ENCODE measurements at places on chromosomes 1 and 21.
A peak's percentile ranks its signal among the peaks of the same experiment; 100 is the strongest.

DNA sequence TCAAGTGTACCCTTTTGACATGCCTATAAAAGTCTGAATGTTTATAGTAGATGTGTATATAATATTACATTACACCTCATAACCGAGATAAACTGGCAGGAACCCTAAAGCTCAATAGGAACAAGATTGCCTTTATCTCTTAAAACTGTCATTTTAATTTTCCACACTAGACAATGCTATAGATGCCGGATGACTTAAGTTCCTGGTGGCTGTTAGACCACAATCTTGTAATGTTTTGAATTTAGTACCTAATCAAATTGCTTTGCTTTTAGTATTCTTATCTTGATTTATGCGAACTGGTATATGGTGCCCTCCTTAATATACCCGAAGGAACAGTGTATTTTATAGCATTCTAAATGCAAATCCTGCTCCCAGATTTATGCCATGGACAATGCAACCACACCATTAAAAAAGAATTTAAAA is 1397.0 kb upstream of the ADGRL4 start:
- no peak for DNase-seq

DNA sequence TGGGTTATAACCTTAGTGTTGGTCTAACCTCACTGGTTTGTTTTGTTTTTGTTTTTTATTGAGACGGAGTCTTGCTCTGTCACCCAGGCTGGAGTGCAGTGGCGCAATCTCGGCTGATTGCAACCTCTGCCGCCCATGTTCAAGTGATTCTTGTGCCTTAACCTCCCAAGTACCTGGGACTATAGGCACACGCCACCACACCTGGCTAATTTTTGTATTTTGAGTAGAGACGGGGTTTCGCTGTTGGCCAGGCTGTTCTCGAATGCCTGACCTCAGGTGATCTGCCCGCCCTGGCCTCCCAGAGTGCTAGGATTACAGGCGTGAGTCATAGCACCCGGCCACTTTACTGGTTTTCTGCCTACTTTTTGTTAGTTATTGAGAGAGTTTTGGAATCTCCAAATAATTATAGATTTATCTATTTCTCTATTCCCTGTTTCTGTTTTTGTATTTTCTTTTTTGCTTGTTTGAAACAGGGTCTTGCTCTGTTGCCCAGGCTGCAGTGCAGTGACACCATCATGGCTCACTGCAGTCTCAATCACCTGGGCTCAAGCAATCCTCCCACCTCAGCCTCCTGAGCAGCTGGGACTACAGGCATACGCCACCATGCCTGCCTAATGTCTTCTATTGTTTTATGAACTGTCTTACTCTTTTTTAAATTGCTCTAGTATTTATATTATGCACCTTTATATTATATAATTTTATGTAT is 21.4 kb downstream of the SMG7 start:
- DNase-seq, result no peak

- no peak for DNase-seq
These were observed 84.7 kb downstream of the NDUFS5 start for GRCh38 chr1:39110882-39111281.

GRCh38 chr1:10730985-10731384 is 65.5 kb downstream of the CASZ1 start:
- no peak for DNase-seq

DNA sequence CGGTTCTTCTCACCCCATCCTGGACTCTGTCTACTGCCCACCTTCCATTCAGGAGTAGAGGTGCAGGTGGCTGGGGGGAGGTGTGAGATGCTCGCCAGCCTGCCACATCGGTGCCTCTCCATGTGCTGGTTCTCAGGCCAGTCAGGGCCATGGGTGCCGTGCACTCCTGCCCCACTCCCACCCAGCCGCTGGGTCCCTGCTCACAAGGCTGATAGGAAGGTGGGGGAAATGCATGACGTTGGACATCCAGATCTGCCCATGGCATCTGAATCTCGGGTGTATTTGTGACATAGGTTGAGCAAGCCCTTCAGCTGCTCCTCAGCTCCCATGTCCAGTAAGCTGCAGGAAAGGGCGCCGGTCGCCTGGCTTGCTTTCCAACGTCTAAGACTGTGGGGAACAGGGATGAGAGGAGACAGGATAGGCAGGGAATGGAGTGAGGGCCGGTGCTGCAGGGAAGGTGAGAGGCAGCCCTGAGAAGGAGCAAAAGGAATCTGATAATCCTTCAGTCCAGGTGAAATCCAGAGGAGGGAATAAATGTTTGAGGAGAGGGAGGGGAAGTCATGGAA is 11.8 kb downstream of the S100A7A start:
- DNase-seq, result no peak

DNA sequence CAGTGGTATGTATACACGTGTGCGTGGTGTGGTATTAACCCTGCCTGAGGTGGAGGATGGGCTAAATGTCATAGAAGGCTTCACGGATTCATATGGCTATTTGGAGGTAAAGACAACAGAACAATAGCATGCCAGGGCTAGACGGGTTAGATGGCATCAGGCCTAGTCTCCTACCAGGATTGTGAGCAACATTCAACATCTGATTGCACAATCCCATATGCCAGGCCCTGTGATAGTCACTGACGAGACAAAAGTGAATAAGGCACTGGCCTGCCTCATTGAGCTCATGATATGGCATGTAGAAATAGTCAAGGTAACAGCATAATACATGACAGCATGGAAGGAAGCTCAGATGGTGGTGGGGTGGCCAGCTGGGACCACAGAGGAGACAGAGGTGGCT is 167.1 kb upstream of the BEND5 start:
- no peak for DNase-seq

DNA sequence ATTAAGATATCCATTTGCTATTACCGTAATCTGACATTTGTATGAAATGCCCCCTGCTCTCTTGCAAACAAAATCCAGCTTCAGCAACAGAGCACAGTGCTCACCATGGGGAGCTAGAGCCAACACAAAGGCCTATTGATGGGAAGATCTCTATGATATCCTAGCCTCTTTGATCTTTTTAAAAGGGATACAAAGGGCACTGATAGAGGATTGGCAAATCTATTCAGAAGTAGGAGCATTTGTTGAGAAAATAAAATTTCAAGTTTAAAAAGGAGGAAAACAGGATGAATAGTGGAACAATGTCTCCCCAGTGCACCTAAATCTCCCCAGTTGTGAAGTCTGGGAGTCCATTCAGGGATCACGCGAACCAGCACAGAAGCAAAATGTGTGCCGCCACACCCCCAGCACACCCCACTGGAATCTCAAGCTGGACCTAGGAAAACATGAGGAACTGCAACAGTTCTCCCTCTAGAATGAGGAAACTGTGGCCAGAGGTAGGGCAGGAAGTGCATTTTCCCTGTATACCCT is 32.2 kb downstream of the MRAP start:
- DNase-seq, result no peak

DNA sequence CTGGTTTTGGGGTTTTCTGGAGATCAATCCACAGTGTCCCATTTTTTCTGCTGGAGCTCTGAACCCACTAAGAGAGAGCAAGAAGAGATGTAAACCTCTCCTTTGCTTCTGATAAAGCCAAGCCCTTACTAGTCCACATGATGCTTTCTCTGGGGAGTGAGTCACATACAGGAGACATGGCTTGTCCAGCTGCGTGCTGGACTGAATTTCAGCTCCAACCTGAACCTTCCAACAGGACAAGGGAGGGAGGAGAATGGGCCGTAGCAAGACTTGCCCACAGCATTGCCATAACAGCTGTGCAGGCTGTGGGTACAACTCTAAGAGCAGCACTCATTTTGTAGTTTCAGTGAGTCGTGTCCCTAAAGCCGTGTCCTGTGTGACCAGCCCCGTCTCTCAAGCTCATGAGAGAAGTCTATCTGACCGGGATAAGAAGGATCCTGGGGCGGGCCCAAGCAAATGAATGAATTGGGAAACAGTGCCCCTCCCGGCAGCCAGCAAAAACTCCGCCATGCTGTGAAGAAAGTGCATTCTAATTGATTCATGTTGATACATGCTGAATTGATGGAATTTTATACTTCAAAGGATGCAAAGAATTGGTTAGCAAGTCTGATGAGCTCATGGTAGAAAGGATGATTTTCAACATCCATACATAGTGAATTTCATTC is 195.2 kb downstream of the GABPA start:
- no peak for DNase-seq

DNA sequence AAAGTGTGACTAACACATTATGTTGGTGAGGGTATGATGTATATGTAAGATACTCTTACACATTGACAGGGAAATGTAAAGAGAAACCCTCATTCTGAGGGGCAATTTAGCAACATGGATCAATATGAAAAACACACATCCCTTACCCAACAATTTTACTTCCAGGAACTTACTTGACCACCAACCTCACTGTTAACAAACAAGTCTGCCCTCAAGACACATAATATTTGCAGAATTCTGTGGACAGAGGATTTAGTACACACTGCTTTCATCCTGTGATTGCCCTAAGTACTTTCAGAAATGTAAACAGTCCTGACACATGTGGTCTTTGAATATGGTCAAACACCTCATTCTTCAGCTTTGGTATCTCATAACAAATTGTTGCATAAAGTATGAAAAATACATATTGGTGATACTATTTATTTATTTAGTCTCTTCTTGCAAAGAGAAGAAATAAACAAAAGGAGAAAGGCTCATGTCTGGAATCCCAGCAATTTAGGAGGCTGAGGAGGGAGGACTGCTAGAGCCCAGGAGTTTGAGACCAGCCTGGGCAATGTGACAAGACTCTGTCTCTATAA is 6.9 kb downstream of the USP48 start:
- DNase-seq, result no peak

DNA sequence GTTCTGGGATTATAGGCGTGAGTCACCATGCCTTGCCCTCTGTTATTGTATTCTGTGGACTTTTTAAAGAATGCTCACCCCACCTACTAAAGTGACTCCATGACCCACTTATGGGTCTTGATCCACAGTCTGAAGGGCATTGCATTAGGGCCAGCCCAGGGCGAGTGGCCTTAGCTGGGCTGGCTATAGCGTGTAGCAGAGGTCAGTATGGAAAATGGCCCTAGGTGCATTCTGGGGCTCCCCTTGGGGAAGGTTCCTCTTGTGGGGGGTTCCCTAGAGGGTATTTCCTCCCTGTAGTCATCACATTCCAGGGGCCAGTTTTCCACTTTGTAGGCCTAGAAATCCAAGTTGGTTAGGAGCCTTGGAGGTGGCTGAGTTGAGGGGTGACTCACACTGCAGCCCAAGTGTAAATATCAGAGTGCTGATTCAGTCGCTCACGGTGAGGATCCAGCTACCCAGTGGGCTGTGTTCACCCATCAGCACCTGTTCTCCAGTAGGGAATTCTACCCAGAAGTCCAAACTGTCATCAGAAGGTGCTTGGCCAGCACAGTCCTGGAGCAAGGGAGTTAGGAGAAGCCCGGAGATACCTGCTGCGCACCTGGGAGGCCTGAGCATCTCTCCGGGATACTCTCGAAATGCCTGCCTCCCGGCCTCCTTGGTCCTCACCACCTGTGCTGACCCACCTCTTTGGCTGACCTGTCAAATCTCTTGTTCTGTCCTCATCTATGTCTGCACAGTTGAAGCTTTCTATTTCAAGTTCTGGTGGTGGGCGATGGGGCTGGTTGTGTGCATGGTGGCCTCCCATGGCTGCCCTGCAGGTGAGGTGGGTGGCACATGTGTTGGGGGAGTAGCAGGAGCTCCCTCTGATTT is 52.2 kb downstream of the NENF start:
- DNase-seq, result no peak

DNA sequence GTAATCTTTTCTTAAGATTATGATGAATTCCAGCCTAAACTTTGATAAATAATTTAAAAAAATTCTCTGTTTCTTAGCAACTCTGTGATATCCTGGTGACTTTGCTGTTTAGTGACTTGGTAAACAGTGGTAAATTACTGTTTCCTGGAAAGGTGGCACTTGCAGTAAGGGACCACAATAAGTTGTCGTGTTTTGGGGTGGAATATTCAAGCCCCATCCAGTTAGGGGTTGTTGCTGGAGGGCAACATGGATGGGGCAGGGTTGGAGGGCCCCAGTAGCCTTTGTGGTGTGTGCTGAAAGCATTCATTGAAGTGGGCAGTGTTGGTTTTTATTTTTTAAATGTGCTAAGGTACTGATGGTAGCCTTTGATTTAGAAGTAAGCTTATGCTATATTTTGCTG is 30.3 kb downstream of the PRDM2 start:
- no peak for DNase-seq

GRCh38 chr1:230016159-230016558 is 50.9 kb upstream of the GALNT2 start:
- no peak for DNase-seq

GRCh38 chr1:68173936-68174737 is 58.2 kb downstream of the WLS start:
- peak; percentile 43 for DNase-seq

DNA sequence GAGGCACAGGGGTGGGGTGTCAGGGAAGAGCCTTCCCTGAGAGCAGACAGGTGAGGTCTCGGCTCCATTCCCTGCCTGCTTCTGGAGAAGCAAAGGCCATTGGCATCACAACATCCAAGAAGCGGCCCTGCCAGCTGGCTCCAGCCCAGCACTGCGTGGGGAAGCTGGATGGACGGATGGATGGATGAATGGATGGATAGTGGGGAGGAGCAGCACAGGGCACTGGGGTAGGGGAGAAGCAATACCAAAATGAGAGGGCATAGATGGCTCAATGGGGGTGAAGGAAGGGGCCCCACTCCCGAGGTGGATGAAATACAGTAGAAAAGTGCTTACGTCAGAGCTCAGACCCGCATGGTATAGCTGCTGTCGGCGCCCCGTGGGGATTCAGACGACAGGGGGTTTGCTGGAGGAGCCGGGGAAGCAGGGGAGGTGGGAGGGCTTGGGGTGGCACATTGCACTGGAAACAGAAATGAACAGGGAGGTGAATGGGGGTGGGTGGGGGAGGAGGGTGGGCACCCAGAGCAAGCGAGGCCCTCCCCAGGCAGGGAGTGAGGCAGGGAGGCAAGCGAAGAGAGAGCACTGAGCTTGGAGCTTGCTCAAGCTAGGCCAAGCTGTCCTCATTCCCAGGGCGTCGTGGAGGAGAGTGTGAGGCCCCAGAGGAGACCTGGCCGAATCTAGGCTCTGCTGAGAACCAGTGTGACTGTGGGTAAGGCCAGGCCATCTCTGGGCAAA is 9.5 kb upstream of the GOLT1A start:
- no peak for DNase-seq

GRCh38 chr1:67804710-67805109 is 28.6 kb downstream of the GNG12 start:
- no peak for DNase-seq

DNA sequence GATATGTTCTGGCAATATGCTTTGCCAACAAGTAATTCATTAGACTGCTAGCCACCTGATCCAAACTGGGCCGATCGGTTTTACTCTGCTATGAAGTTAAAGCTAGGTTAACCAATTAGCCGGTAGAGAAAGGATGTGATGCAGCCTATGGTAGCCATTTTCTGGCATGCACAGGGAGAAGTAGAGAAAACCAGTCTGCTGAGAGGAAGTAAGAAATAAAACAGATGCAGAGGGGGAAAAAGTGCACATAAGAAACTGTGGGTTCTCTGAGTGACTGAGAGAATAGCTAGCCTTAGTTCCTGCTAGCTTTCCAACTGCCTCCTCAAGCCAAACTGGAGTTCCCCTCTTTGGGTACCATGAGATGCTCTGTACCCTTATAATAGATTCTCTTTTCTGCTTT is 52.8 kb downstream of the ARID4B start:
- no peak for DNase-seq

GRCh38 chr21:34074283-34075090 is 1.1 kb downstream of the MRPS6 start:
- no peak for DNase-seq

Measured in NCI-H774 (cell line).